ENCODE measurements at places on chromosomes 7 and 10.
A peak's percentile ranks its signal among the peaks of the same experiment; 100 is the strongest.

DNA sequence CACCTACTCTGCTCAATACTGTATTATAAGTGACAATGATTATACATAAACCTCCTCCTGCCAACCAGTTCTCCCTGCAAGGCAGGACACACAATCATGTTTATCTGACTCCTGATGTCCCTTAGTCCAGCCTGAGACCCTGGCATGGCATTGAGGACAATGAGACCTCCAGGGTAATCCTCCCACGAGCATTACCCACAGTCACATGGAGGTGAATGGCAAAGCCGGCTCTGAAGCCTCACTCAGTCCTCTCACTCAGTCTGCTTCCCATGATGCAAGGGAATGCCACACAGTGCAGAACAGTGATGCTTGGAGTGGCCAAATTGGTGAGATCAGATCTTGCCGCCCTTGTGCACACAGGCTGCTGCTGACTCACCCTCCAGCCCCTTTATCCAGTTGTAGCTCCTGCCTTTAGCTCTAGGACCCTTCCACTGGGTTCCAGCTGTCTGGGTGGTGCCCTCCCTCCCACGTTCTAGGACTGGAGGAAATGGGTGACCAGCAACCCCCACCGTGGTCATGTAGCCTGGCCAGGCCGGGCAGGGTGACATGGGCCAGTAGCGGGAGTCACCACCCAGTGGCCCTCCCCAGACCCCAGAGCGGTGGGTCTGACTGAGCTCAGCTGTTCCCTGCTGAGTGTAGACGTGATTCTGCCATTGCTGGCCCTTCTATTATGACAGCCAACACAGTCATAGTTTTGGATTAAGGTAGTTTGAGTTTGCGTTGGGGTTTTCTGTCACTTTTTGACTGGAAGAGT is 5.5 kb upstream of the ADCY1 start:
- DNase-seq: no peak

GRCh38 chr7:151232917-151233701 is 826 bp downstream of the CHPF2 start:
- peak; percentile 75 for DNase-seq

DNA sequence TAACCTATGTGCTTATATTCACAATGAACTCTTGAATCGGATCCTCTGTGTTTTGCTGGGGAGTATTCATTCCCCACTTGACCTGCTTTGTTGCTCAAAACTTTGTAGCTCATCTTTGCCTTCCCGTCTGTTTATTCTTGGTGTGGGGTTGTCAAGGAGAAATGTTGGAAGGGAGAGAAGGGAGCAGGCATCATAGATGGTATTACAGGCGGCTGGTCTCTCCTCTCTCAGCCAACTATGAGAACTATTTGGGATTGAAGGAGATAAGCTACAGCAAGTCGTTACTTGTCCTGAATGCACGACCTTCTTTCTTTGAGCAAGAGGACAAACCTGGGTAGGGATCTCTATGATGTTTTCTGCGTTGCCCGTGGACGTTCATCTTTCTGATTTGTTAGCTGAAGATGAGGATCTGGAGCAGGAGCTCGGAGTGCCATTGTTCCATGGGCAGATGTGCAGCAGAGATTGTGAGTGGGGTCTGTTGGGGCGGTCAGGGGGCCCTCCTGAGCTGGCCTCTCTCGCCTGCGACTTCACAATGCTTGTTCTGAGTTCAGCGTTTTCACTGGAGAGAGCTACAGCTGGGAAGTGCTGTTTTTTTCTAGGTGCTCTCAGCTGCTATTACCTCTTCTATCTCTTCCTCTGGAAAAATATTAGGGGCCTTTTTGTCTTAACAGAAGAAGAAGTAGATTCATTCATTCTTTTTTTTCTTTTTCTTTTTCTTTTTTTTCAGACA is 126.9 kb upstream of the KLF6 start:
- DNase-seq: no peak

DNA sequence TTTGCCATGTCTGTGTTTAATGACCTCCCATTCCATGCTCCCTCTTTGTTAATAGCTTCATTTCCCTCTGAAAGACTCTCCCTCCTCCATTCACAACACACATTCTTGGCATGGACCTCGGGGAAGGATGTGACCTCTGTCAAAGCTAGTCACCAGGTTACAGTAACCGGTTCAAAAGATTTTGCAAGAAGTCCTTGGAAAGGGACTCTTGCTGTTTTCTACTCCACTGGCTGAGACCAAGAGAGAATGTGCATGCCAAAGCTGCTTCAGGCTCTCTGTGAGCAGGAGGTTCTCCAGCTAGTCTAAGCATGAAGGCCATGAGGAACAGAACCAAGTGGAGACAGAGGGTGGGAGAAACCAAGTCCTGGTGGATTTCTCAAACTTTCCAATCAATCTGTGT is 732.6 kb downstream of the CCSER2 start:
- DNase-seq: no peak

GRCh38 chr10:52729271-52730104 is 43.1 kb downstream of the MBL2 start:
- DNase-seq: no peak

DNA sequence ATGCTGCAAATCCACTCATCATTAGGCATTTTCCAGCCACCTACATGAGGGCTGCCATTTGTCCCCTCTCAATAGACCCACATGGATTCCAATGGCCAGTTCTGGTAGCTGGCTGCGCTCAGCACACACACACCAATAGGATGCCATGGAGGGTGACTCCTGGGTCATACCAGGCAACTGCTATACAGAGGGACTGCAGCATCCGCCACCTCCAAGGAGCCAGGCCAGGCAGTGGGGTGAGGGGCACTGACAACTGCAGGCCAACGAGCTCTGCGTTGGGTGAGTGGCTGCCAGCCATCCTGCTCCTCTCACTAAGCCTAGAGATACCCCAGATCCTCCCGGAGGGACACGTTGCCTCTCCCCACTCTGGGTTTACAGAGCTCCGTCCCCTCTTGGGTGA is 118.8 kb upstream of the NANOS1 start:
- no peak for DNase-seq

- DNase-seq: peak; percentile 69
These were observed 7.3 kb downstream of the FGFBP3 start for GRCh38 chr10:91901784-91902677.

DNA sequence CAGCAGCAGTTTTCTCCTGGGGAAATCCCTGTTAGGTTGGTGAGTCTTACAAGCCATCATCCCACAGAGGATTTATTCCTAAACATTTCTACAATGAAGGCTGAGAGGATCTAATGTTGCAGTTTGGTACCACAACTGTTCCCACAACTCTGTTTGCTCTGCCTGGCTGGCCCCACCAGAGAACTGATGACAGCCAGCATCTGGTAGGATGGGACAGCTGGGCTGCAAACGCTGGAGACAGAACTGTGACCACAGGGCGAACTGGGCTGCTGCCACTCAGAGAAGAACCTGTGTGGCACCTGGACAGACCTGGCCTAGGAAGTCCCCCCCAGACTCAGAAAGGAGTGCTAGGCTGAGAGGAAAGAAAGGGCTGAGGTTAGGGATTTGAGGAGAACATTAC is 94.8 kb downstream of the CALN1 start:
- DNase-seq: no peak

DNA sequence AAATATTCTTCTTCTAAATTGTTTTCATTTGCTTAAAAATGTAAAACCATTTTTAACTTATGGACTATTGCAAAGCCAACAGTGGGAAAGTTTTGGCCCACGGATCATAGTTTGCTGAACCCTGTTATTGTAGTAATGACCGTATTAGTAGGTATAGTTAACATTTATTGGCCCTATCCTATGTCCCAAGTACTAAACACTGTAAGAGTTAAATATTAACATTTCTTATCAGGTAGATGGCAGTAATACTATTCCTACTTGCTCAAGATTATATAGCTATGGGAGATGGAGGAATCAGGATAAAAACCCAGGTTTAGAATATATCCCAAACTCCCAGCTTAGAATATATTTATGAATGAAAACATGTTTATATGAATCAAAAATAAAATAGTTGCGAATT is 993.2 kb downstream of the SORCS3 start:
- no peak for DNase-seq
